ENCODE measurements at places on chromosomes 7 and 10.

DNA sequence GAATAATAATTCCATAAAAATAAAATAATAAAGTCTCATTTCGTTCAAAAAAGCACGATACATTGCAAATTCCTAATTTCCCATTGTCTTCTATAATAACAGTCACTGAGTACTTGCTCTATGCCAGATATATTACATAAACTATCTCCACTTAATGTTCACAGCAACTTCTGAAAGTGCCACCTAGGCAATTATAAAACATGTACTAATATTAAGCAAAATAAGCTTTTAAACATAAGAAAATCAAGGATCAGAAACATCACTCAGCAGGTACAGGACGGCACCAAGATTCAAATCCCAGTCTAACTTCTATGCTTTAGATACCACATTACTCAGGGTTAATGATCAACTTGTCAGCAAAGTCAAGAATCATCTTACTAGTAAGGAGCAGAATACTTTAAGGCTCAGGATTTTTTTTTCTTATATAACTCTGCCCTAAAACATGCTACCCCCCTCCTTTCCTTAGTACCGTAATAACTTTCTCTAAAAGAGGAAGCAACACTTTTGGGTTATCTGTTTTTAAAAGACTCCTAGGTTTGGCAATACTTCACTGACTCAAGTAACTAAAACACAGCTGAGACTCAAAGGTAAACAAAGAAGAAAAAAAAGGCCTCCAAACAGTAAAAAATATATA, 51.3 kb downstream of the USP6NL start:
- DNase-seq, result peak; percentile 90

GRCh38 chr10:29007748-29008610, 280.9 kb upstream of the LYZL1 start:
- DNase-seq, result peak; percentile 24

- peak; percentile 21 for DNase-seq
Measured at GRCh38 chr10:70715853-70716795, 43.8 kb downstream of the ADAMTS14 start.

- no peak for DNase-seq
Measured at GRCh38 chr7:90701771-90702170, 105.7 kb downstream of the CDK14 start.

DNA sequence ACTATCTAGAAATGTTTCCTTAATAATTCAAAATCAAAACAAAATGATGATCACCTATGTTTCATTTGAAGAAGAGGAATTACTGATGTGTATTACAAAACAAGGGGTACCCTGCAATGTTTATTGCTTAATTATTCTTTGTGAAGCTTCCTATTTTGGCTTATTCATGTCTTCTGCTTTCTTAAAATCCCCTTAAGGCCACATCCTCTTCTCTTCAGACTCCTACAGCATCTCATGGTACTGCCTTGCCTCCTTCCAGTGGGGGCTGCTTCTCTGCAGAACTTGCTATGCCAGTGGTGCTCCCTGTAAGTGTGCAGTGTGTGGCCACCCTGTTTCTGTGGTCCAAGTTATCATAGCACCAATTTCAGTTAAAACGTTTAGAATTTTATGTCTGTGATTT, 35.0 kb downstream of the CCDC146 start:
- DNase-seq, result peak; percentile 50

GRCh38 chr7:20329389-20330238, 1.1 kb upstream of the ITGB8 start:
- DNase-seq, result peak; percentile 81

- DNase-seq, result no peak
Measured at GRCh38 chr10:77062381-77062780, 575.2 kb downstream of the KCNMA1 start.

DNA sequence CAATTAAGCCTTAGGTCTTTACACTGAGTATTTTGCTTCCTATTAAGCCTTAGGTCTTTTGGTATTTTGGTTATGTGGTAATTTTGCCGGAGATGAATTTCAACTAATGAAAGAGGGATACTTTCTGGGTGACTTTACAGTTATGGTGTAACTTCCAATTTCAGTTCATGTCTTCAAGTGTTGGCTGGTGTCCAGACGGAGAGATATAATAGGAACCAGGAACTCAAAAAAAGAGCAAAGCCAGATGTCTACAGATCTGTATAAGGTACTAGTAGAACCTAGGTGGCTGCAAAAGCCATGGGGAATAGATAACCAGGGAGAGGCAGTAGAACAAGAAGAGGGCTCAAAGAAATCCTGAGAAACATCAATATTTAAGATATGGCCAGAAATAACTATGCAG, 12.3 kb downstream of the ERCC6 start:
- peak; percentile 30 for DNase-seq

DNA sequence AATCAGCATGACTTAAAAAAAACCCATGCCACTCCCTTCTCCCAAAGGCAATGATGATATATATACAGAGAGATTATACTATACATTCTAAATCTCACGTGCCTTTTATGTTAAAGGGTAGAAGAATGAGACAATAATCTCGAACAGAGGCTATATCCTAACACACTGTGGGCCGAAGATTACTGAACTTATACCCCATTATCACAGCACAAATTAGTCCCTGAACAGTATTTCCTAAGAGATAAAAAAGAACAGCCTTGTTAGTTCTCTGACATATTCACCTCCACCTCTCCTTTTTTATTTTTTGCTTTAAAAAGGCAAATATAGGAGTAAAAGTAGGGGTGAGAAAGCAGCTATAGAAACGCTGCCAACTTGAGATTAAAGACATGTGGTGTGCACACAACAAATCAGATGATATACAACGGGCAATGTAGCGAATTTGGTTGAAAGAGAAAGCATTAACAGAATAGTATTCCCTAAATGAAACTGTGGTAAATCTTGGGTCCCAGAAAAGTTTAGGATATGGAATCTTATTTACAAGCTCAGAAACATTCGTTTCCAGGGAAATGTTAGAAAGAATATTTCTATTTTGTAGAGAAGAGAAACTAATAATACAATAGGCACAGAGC, 69.5 kb downstream of the JMJD1C start:
- DNase-seq, result peak; percentile 52

- no peak for DNase-seq
Measured at GRCh38 chr10:116239229-116239628, 33.8 kb downstream of the GFRA1 start.

- no peak for DNase-seq
Measured at GRCh38 chr10:118901906-118902305, 127.6 kb upstream of the NANOS1 start.

GRCh38 chr10:122703483-122704448, 4.1 kb upstream of the C10orf120 start:
- DNase-seq, result peak; percentile 76

DNA sequence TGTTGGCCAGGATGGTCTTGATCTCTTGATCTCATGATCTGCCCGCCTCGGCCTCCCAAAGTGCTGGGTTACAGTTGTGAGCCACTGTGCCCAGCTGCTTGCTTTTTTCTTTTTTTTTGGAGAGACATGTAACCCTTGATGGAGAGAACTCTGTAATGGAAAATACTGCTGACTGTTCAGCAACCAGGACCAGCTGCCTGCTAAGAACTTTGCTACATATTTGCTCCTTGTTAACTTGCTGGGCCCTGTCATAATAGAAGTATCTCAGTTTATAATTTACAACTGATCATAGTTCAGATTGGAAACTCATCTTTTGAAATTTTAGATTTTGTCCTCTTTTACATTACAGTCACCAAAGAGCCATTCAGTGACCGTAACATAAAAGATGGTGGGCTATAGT, 34.9 kb downstream of the TASOR2 start:
- DNase-seq, result no peak

DNA sequence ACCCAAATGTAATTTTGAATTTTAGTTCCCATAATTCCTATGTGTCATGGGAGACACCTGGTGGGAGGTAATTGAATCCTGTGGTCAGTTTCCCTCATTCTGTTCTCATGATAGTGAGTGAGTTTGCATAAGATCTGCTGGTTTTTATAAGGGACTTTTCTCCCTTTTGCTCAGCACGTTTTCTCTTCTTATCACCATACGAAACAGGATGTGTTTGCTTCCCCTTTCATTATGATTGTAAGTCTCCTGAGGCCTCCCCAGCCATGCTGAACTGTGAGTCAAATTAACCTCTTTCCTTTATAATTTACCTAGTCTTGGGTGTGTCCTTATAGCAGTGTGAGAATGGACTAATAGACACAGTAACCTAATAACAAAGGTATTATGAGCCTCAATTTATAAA, 36.1 kb upstream of the ZNF736 start:
- DNase-seq, result no peak

- DNase-seq, result peak; percentile 28
Measured at GRCh38 chr7:37516664-37517063, 68.0 kb upstream of the ELMO1 start.

GRCh38 chr7:69906283-69906995, 308.2 kb downstream of the AUTS2 start:
- peak; percentile 77 for DNase-seq

GRCh38 chr10:9188022-9188810, 1133.7 kb downstream of the GATA3 start:
- DNase-seq, result no peak

GRCh38 chr10:33893506-33893905, 559.0 kb upstream of the NRP1 start:
- DNase-seq, result no peak

DNA sequence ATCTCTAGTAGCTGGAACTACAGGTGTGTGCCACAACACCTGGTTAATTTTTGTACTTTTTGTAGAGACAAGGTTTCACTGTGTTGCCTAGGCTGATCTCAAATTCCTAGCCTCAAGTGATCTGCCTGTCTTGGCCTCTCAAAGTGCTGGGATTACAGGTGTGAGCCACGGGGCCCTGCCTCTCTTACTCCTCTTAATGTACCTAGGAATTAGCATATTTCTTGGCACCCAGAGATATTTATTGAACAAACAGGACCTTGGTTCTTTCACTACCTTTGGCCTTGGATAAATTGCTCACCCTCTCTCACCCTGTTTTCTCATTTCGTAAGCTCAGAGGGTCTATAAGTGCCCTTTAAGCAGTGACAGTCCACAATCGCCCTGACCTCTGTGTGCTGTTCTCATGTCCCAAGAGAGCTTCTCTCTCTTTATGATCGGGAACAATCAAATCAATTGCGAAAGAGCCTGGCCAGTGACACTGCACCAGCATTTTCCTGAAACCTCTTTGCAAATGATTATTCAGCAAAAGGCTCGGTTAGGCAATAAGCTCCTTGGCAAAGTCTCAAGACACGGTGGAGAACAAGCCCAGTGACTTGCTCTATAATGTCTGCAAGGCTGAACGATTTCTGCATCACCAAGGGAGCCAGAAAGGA, 117.7 kb downstream of the APBB1IP start:
- DNase-seq, result peak; percentile 82

DNA sequence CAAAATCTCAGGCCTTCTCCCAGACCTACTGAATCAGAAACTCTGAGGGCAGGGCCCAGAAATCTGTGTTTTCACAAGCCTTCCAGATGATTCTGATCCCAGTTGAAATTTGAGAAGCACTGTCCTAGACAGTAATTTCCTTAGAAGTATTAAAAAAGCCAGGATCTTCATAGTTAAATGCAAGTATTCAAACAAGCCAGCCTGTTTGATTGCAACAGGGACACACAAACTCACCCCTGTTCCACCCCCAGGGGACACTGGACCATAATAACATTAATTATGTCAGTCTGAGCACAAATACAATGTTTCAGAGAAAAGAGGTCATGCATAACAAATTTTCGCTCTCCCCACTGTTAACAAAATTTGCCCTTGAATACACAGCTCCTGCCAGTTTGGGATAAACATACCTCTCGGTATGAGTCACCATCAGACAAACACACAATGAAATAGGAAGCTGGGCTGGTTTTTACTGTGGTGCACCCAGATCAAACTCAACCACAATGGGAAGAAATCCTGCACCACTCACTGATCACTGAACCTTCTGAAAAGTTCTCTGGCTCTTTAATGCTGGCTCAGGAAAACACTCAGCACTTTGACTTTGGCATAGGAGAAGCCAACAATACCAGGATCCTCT, 34.3 kb downstream of the ABLIM1 start:
- DNase-seq, result no peak

GRCh38 chr10:3231951-3232730, 59.6 kb upstream of the PITRM1 start:
- DNase-seq, result no peak

DNA sequence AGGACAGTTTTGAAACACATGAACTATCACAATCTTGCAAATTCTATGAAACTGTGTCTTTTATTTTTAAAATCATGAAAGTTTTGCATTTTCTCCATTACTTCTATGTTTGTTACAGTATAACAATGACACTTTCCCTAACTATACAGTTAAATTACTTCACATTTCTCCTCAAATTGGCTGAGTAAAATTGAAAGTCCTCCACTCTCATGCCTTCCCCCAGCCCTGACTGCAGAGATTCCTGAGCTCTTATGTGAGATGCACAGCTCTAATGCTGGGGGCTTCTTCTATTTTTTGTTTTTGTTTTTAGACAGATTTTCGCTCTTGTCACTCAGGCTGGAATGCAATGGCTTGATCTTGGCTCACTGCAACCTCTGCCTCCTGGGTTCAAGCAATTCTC, 22.7 kb upstream of the MAP3K8 start:
- DNase-seq, result no peak

GRCh38 chr7:13099154-13099795, 411.8 kb downstream of the ARL4A start:
- no peak for DNase-seq

All from hematopoietic multipotent progenitor cell treated with erythropoietin and hydrocortisone succinate and interleukin-3 and kit ligand, for 4 days (in vitro differentiated cells).